Right ventricle myocardium inferior (tissue), 1 donor: ENCODE measurements at places on chromosomes 7 and 10. TPM values are rescaled to one million over a fixed set of nuclear protein-coding genes. Genes with fewer than 3 reads are reported as not detected.

DNA sequence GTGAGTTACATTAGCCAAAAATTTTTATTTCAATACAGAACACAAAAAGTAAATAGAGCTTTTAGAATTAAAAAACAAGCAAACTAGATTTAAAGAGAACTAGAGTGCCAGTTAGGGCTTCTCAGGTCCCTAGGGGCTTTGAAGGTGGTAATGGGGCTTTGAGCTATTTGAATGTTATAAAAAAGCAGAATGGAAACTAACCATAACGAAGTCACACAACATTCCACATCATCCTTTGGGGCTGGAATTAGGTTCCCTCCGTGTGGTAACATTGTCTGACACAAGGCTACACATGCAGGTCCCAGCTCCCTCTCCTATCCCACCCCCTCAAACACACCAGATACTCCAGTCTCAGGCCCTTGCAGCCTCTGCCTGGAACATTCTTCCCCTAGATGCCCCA is 15.3 kb downstream of the JAZF1 start:
- DNase-seq: no peak

GRCh38 chr7:24971333-24972165 is 8.4 kb downstream of the OSBPL3 start:
- DNase-seq: no peak

- DNase-seq: no peak
Observed at GRCh38 chr7:110568932-110569331, 522.0 kb upstream of the LRRN3 start.

Gene SEC31B
- total RNA-seq: 8.2 TPM

DNA sequence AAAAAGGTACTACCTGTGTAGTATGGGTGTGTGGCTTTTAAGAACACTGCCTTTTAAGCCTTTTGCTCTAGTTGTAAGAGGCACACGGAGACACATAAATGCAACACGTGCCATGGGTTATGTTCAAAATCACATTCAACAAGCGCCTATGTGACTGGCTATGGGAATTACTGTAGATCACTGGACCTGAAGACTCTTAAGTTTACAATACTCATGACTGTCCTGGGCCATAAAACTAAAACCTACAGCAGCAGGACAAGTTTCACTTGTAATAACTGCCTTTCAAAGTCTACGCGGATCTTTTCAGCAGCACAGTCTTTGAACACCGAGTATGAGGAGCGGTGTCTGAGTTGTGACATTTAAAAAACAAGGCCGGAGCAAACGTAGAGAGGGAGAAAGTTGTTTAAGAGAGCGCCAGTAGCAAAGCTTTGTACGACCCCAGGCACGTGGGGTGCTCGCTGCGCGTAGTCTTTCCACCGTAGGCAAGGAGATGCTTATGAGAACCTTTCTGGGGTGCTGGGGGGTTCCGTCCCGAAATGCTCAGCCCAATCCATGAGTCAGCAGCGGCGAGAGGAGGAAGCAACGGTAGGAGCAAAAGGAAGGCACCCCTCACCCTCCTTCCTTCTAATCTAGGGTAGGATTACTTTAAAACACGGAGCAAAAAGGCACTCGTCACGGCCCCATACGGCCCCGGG is 662 bp downstream of the DNAJC2 start:
- no peak for DNase-seq

DNA sequence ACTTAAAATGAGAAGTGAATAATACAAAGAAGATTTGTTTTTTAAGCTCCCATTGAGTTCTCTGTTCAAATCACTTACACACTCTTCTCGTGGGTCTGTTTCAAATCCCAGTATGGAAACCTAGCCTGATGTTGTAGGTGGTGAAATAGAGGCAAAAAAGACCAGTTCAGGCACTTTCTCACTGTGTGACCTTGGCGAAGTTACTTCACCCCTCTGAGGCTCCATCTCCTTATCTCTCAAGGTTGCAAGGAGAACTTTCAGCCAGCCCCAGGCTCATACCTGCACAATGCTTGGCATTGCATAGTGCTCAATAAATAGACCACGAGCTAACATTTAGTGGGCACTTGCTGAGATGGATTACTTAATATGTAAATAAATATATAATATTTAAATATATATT is 90.1 kb downstream of the PRLHR start:
- no peak for DNase-seq
